Activated naive CD8-positive, alpha-beta T cell treated with anti-CD3 and anti-CD28 coated beads, Interleukin-2, amount 50 U/mL, for 16 hours (primary cell): ENCODE measurements at places on chromosomes 11 and 22.

DNA sequence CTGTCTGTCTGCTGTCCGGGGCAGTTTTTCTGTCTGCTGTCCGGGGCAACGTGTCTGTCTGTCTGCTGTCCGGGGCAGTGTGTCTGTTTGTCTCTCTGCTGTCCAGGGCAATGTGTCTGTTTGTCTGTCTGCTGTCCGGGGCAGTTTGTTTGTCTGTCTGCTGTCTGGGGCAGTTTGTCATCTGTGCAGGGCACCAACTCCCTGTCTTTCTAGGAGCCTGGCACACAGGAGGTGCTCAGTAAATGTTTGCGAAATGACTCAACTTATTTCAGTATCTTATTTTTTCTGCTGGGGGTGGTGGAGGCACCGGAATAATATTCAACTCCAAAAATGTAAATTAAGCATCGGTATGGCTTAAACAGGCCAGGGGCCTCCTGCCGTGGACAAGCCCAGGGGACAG lies 12.0 kb upstream of the TTLL12 start:
- DNase-seq: no peak

GRCh38 chr11:7348432-7349304 lies 97.0 kb downstream of the SYT9 start:
- DNase-seq: no peak

GRCh38 chr22:37740455-37741311 lies 43.8 kb downstream of the TRIOBP start:
- peak; percentile 11 for DNase-seq

- no peak for DNase-seq
Observed at GRCh38 chr11:44518968-44519550, 46.4 kb upstream of the CD82 start.

- DNase-seq: no peak
Observed at GRCh38 chr22:32144496-32145274, 14.4 kb downstream of the C22orf42 start.

DNA sequence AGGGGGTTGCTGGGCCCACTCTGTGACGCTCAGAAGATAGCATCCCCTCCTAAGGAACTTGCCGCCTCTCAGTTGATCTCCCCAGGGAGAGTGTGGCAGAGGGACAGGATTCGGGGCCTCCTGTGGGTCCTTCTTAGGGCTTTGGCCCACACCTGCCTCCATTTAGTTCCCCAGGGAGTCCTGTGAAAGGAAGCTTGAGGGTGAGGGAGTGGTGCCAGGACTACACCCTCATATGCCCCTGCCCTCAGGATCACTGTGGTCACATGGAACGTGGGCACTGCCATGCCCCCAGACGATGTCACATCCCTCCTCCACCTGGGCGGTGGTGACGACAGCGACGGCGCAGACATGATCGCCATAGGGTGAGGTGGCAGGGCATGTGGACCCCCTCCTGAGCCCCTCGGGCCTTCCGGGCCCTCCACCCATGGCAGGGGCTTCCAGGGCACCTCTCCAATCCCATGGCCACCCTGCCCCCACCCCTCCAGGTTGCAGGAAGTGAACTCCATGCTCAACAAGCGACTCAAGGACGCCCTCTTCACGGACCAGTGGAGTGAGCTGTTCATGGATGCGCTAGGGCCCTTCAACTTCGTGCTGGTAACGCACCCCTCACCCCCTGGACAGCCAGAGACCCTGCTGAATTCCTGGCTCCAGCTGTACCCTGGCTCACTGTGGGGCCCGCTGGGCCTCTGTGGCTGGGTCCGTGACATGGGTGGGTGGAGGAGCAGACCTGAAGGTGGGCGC lies 3.5 kb downstream of the INPP5J start:
- no peak for DNase-seq

DNA sequence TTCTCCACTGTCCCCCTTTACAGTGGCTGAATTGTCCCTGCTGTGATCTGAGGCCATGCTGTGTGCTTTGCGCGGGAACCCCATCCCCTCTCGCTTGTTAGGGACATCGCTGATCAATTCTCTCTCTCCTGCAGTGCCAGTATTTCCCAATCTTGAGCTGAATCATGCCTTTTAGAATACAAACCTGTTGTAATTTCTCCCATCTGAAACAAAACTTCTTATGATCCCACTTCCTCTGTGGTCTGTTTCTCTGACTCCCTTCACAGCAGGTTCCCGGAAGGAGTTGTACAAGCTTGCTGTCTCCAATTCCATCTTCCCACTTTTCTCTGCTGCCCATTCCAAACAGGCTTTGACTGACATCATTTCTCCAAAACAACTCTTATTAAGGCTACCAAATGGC lies 16.8 kb downstream of the ADAMTS15 start:
- no peak for DNase-seq

GRCh38 chr11:41666951-41667653 lies 207.7 kb upstream of the LRRC4C start:
- DNase-seq: no peak

- no peak for DNase-seq
Observed at GRCh38 chr11:112161012-112161411, 2.9 kb downstream of the IL18 start.

- no peak for DNase-seq
Observed at GRCh38 chr11:101262995-101263394, 133.4 kb upstream of the PGR start.

DNA sequence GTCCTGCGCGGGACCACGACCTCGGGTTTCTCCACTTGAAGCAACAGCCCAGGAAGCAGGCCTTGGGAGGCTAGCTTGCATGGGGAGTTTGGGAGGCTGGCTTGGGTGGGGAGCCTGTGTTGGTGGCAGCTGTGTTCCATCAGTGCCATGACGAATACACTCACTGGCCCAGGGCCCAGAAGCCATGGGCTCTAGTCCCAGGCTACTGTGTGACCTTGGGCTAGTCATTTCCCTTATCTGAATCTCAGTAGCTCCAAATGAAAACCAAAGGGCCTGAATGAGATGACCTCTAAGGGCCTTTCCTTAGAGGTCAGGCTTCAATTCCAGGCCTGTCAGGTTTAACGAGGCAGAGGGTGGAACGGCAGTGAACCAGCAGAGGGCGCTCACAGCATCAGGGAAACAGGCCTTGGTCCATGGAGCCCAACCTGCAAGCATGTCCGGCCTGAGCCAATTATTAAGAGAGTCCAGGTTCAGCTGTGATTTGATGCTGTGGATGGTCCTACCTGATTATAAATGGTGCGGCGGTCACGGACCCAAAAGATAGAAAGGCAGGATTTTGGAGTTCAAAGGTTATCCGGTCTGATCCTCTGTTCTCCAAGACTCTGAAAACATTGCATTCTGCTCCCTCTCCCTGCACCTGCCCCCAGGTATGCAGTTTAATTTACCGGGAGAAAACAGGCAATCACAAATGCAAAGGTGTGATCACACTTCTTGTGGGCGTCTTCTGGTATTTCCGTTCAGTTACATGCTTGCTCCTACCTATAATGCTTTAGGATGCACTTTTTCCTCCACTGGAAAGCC lies 15.9 kb downstream of the PTPN5 start:
- DNase-seq: no peak
